ENCODE measurements at places on chromosomes 2 and 18.

- no peak for DNase-seq
Observed at GRCh38 chr2:19944205-19944845, 42.5 kb upstream of the TTC32 start.

GRCh38 chr2:109001201-109001600, 12.2 kb upstream of the EDAR start:
- DNase-seq = no peak

DNA sequence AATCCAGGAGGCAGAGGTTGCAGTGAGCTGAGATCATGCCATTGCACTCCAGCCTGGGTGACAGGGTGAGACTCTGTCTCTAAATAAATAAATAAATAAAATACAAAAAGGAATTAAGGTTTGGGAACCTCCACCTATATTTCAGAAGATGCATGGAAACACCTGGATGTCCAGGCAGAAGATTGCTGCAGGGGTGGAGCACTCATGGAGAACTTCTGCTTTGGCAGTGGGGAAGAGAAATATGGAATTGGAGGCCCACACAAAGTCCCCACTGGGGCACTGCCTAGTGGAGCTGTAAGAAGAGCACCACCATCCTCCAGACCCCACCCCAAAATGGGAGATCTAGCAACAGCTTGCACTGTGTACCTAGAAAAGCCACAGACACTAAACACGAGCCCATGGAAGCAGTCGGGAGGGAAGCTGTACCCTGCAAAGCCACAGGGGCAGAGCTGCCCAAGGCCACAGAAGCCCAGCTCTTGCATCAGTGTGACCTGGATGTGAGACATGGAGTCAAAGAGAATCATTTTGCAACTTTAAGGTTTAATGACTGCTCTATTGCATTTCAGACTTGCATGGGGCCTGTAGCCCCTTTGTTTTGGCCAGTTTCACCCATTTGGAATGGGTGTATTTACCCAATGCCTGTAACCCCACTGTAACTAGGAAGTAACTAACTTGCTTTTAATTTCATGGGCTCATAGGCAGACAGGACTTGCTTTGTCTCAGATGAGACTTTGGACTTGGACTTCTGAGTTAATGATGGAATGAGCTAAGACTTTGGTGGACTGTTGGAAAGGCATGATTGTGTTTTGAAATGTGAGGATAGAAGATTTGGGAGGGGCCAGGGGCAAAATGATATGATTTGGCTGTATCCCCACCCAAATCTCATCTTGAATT, 265.3 kb downstream of the ZEB2 start:
- DNase-seq = no peak

- DNase-seq = no peak
Observed at GRCh38 chr2:136207030-136207623, 89.2 kb upstream of the CXCR4 start.

- DNase-seq = no peak
Observed at GRCh38 chr2:199983534-199983933, 28.2 kb downstream of the MAIP1 start.

DNA sequence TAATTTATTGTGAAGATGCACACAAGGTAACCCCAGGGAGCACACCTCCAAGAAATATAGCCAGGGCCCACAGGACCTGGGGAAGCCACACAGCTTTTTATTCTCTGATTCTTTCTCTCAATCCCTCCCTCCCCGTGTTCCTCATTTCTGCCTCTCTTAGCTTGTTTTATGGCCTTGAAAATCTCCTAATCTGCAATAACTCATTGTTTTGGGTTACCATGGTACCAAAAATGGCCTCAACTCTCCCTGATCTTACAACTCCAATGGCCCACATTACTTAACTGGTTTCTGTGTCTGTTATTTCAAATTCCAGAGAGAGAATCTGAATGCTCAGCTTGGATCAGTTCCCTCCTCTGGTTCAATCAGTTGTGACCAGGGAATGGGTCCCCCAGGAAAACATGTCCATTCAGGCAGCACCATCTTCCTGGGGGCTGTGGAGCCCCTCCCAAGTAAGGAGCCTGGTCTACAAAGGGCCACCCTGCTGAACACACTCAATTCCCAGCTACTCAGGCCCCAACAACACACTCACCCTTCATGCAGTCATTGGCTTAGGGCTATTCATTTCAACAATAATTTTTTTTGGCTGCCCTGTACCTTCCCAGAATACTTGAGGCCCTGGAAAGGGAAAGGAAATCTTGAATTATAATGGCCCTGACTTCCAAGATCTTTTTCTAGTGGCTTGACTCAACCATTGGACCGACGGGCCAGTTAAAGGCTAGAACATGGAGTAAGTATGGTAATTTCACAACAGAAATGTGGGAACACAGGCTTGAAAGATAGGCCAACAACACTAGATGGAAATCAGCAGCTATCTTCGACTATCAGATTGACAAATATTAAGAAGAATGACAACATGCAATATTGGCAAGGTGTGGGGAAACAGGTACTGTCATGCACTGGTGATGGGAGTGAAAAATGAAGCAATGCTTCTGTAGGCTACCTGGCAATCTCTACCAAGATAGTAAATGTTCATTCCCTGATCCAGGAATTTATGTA, 41.6 kb upstream of the ST3GAL5 start:
- no peak for DNase-seq

- peak; percentile 54 for DNase-seq
Observed at GRCh38 chr2:1605102-1606045, 138.9 kb downstream of the PXDN start.

- no peak for DNase-seq
Observed at GRCh38 chr2:239285932-239286230, 114.9 kb downstream of the HDAC4 start.

DNA sequence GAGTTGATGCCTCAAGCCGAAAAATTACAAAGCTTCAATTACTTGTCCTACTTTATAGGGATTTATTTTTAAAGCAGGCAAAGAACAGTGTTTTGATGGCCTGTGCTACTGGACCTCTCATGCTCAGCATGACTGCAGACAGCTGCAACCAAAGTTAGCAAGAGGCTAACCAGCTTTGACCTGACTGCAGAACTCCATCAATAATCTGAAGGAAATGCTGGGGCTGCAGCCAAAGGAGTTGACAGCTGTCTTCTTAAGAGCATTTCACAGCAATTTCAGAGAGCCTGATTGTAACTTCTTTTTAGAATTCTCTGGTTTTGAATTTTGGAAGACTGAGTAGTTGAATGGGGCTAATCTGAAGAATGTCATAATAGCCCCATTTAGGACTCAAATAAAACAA, 46.5 kb upstream of the SESTD1 start:
- DNase-seq = no peak

DNA sequence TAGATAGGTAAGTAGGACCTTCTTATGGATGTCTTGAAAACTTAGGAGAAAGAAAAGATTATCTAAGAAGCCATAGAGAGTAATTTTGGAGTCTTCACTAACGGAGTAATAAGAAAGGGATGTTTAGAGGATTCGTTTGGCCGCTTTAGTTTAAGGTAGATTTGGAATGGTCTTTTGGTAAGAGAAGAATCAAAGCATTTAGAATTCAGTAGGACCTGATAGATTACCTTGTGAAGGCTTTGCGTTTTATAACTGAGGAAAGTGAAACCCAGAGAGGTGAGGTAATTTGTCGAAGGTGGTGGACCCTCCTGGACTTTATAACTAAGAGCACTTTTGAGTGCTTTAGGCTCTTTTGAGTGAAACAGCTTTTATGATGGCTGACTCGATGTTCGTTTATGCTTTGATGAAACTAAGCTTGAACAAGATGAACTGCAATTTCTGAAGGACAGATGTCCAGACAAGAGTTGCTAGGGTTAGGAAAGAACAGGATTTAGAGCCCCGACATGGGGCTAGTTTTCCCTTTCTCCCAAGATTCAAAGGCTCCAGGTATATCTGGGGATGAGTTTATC, 1.3 kb downstream of the MYL12B start:
- DNase-seq = no peak

- DNase-seq = peak; percentile 16
Observed at GRCh38 chr2:165697748-165698443, 96.2 kb downstream of the GALNT3 start.

DNA sequence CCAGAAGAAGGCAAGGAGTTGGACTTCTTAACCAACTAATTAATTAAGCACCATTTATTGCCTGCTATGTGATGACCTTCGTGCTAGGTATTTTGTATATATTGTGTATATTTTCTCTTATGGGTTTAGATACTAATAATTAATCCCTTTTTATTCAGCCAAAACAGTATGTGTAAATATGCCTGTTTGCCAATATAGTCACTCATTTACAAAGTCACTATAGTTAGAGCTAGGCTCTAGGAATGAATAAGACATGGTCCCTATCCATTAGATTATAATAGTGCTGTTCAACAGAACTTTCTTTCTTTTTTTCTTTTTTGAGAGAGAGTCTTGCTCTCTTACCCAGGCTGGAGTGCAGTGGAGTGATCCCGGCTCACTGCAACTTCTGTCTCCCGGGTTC, 51.4 kb downstream of the GREB1L start:
- no peak for DNase-seq

- DNase-seq = no peak
Observed at GRCh38 chr18:58536534-58537271, 92.2 kb downstream of the ALPK2 start.

- peak; percentile 70 for DNase-seq
Observed at GRCh38 chr2:200471324-200471848, 38.5 kb downstream of the KCTD18 start.

DNA sequence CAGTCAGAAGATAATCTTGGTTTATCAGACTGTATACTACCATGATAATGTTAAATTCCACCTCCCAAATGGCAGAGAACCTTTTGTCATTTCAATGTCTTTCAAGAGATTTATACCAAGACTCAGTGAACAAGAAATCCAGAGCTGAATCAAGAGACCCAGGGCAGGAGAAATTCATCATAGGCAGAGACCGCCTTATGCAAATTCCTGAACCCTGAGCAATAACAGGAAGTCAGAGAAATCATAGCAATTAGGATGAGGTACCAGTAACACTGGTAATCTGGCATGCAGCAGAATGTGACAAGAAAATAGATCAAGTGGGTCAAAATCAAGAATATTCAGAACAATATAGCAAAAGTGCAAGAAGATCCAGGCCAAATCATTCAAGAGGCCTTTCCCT, 412.4 kb upstream of the LRATD1 start:
- DNase-seq = no peak

GRCh38 chr2:136666-137065, 90.4 kb upstream of the FAM110C start:
- DNase-seq = no peak

- DNase-seq = no peak
Observed at GRCh38 chr2:40360652-40361051, 91.2 kb downstream of the SLC8A1 start.

- DNase-seq = no peak
Observed at GRCh38 chr2:70515938-70516337, 37.7 kb downstream of the TGFA start.

- DNase-seq = no peak
Observed at GRCh38 chr2:240129311-240129710, 6.8 kb downstream of the COPS9 start.

DNA sequence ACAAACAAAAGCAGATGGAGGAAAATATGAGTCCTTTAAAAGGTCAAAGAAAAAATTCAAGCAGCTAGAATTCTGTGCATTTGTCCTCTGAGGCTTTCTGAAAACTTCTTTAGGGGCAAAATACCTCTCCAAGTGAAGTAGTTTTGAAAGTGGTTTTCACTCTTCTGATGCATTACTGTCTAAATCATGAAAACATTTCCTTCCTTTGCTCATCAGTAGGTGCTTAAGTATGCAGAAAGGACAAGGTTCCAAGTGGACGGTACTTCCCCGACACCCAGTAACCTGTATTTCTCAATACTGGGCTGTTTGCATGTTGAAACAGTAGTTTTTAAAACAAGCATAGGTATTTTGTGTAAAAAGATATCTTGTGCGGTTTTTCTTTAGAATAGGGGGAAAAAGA, 189.1 kb upstream of the ERBB4 start:
- DNase-seq = no peak
